ENCODE measurements at places on chromosomes 1 and 21. TPM values are rescaled to one million over a fixed set of nuclear protein-coding genes. Genes with fewer than 3 reads are reported as not detected.
A peak's percentile ranks its signal among the peaks of the same experiment; 100 is the strongest.

DNA sequence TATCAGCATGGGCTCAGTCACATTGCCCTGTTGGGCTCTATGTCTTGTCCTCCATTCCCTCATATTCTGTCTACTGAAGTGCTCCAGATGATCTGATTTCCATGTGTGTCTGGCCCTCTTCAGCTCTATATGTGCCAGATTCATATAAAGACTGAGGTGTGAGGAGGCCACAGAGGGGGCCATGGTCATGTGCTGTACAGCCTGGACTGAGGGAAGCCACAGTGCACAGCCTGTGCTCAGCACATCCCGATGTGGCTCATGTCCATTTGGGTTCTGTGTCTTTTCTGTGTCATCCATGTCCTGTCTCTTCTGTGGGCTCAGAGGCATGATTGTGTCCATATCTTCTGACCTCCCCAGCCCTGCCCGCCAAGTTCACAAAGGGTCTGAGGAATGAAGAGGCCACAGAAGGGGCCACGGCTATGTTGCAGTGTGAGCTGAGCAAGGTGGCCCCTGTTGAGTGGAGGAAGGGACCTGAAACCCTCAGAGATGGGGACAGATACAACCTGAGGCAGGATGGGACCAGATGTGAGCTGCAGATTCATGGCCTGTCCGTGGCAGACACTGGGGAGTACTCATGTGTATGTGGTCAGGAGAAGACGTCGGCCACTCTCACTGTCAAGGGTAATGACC is 97.0 kb downstream of the OBSCN start:
- DNase-seq = no peak

GRCh38 chr21:36183144-36183795 is 26.6 kb downstream of the DOP1B start:
- no peak for DNase-seq

DNA sequence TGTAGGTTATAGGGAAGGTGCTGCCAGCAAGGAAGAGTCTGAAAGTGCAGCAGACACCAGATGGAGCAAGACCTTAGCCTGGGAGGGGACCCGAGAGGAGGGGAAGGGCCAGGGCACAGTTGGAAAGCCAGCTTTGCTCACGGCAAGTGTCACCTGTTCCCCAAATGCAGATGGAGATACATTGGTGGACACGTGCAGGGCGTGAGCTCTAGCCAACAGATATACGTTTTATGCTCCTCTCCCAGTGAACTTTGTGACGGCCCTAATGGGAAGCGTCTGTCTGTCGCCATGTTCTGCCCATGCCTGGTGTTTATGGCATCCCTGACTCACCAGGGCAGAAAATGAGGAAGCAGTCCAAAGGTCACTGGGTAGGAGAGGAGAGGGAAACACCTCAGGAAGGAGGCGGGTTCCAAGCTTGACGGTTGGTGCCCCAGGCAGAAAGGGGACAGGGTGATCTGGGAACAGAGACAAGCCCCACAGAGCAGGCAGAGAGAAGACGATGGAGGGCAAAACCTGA is 7.6 kb downstream of the GPA33 start:
- no peak for DNase-seq

EVI5 gene
- 9.7 TPM for polyA plus RNA-seq

GRCh38 chr1:221778535-221779142 is 36.8 kb upstream of the DUSP10 start:
- DNase-seq = no peak

PSMD4 gene
- 117 TPM for polyA plus RNA-seq

DNA sequence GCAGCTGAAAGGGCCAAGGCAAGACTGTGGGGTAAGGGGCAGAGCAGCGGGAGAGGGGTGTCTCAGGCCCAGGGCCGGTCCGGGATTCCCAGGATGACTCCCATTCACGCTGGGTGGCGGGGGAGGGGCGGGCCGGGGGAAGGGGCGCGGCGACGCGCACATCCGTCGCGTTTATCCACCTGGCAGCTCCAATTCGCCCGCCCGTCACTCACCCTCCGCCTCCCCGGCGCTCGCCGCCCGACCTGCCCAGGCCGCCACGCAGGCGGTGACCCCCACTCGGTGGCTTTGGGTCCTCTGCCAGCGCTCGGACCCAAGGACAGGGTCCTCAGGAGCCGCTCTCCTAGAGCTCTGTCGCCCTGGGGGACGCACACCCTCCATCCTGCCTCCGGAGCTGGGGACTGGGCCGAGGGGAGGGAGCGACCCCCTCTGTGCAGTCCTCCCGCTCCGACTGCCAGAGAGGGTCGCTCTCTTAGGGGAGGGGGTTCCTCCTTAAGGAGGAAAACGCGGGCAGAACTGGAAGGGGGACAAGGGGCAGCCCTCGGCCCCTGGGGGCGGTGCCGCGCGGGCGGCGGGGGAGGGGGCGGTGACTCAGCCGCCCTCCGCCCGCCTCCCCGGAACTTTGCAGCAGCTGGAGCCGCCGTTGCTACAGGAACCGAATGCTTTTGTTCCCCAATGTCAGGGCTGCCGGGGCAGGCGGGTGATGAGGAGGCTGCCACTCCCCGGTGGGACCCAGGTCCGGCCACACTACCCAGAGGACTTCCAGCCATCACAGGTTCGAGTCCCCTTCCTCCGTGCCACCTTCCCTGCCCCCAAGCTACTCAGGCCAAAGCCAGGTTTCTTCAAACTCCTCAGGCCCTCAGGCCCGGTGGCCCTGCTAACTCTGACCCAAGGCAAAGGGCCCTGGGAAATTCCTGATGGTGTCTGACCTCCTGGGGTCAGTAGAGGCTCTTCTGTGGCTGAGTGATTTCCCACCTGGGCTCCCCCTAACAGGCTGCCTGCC is 3.4 kb downstream of the ADGRB2 start:
- peak; percentile 88 for DNase-seq

- peak; percentile 87 for DNase-seq
Measured at GRCh38 chr1:51236531-51237350, 668 bp downstream of the RNF11 start.

ARMH1 gene
- 3.2 TPM for polyA plus RNA-seq

- no peak for DNase-seq
Measured at GRCh38 chr1:1237874-1238701, 6.1 kb downstream of the B3GALT6 start.

COA6 gene
- 25.2 TPM for polyA plus RNA-seq

DNA sequence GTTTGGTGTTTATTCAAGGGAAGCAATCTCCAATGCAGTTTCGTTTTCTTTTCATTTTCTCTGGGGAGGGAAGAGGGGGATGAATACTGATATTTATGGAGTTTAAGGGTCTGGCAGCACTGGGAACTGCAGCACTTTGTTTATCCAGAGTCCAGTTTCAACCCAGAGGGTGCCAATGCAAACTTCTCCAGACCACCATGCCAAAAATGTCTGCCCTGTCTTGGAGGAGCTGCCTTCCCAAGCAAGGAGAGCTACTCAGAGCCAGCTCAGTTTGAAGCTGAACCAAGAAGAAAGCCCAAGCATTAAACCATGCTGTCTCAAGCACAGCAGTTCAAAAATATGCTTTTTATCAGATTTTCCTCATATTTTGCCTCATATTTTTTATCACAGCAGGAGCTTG is 589.7 kb downstream of the LMO4 start:
- DNase-seq = no peak

GRCh38 chr1:145719230-145720079 is at the start of gene CD160:
TSS of gene CD160 (plus strand) at chr1:145719499. CDS start at chr1:145728328, 8,829 bp downstream.
- DNase-seq = no peak

- no peak for DNase-seq
Measured at GRCh38 chr1:16293538-16293937, 56.6 kb upstream of the CPLANE2 start.

OR6K3 gene
- polyA plus RNA-seq = not detected

DNA sequence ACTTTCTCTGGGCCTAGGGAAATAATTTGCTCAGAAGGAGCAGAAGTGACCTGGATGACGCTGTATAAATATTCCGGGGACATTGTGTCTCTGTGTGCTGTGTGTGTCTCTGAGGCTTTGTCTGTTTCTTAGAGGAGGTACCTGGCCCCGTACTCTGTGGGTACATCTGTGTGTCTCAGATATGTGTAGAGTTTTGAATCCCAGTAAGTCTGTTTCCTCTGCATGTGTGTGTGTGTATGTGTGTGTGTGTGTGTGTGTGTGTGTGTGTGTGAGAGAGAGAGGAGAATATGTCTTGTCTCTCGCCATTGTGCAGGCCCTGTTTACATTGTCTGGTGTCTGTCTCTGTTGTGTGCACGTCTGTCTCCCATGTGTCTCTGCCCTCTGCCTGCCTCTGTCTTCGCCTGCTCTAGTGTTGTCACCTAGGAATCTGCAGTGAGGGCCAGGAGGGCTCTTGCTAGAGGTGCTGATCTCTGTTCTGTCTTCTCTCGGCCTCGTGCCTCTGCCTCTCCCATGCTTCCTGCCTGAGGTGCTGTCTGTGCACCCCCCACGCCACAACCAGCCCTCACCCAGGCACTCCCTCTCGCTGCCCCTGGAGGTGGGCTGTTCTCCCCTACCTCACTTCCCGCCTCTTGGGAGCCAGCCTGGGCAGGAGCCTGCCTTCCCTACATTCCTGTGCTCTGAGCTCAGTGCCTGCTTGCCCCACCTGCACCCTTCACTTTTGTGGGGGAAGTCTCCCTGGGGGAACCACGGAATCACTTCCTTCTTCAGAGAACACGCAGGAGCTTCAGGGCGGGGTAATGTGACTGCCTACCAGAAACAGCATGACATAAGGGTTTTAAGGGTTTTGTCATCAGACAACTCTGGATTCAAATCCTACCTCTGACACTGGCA is 5.9 kb downstream of the MAP7D1 start:
- DNase-seq = no peak

DNA sequence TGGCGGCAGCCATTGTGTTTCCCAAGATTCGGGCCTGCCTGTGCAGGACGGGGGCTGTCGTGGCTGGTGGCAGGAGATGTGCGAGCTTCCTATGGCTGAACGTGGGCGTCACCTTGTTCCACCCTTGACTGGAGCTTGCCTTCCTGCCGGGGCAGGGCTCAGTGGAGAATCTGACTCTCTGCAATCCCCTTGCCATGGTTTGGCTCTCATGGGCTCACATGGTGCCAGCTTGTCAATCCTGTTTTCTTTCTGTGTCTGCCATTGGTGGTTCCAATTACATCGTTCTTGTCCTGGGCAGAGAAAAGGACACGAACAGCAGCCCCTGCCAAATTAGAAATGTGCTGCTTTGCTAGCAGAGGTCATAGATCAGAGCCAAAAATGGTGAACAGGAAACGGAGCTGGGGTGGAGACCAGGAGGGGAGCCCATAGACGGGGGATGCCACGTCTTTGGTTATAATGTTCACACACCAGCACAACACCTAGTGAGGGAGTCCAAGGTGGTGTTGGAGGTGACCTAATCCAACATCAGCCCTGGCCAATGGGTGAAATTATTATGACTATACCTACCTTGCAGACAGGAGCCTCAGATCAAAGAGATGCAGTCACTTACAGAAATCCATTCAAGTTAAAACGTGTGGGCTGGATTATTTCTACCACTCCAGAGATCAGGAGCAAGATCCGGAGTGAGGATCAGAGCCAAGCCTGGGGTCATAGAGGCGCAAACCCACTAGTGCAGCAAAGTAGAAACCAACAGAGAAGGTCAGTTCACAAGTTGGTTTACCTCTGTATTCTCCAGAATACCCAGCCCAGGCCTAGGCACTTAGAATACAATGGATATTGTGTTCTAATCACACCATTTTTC is 253.1 kb downstream of the SIPA1L2 start:
- DNase-seq = no peak

GRCh38 chr1:113256348-113256729 is 134.0 kb upstream of the MAGI3 start:
- no peak for DNase-seq

DNA sequence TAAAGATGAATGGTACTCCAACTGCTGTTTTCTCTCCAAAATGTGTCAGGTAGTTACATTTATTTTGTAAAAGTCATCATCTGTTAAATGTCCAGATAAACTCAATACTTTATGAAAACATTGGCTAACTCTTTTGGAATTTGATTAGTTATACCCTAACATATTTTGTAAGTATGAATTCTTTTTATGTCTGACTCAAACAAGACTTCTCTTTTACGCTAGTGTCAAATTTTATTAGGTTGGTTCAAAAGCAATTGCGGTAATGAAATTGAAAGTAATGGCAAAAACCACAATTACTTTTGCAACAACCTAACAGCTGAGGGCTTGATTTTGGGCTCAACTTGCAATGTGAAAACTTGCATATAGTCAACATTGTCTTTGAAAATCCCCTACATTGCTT is 41.0 kb upstream of the USP25 start:
- DNase-seq = no peak

DNA sequence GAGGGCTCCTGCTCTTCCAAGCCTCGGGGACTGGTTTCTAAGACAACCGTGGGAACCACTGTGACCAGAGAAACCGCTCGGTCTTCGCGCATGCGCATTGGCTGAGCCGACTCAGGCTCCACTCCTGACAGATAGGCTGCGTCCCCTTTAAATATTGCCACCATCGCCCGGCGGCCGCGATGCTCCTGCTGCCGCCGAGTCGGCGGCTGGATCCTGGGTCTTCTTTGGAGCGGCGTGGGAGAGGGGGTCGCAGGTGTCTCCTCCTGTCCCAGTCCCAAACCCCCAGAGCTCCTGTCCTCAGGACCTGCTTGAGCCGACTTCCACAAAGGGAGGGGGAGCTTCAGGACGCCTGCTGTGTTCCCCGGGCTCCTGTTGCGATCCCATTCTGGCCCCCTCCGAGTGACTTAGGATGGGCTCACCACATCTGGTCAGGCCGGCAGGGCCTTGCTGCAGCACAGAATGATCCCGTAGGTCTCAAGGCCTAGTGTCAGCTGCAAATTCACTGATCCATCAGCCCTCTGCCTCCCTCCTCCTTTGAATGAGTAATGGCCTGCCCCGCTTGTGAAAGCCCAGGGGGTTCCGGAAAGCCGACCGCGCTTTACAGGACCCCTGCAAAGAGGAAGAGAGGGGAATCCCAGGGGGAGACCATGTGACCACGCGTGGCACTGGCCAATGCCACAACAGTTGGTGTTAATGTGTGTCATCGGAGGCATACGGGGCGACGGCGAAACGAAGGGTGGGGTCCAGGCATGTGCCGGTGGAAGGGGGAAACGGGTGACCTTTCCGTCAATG is 683.2 kb upstream of the TPTE start:
- no peak for DNase-seq

- DNase-seq = no peak
Measured at GRCh38 chr1:231699784-231700183, 73.2 kb downstream of the DISC1 start.

TNFRSF14 gene
- 13.7 TPM for polyA plus RNA-seq

DNA sequence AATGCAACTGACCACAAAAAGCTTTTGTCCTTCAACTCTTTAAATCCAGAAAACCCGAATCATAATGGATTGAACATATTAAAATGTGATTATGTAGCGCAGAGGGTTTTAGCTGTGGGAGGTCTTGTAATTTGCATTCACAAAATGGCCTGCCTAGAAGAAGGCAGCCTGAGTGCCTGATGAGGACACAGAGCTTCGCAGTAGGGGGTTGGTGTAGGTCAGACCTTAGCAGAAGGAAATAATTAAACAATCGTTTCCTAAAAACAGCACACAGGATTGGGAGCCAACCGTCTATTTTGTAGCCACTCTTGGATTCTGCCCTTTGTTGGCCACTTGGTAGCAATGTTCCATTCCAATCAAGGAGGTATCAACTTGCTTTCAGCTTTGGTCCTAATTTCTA is 195.7 kb upstream of the KIAA0040 start:
- DNase-seq = no peak

- DNase-seq = no peak
Measured at GRCh38 chr1:55822891-55823290, 607.7 kb upstream of the USP24 start.

CHIT1 gene
- 0.62 TPM for polyA plus RNA-seq
